T-cell (primary cell): ENCODE measurements at places on chromosomes 7 and 10.

- no peaks in the 10 kb centered on the region for H3K36me3 ChIP-seq
- H3K27me3 ChIP-seq: no peaks in the 10 kb centered on the region
- H3K27ac ChIP-seq: no peak overlapping the region
- no peak overlapping the region for H3K4me3 ChIP-seq
- H3K4me1 ChIP-seq: no peaks in the 10 kb centered on the region
These were observed 161.0 kb downstream of the SEM1 start for GRCh38 chr7:96548664-96549063.

DNA sequence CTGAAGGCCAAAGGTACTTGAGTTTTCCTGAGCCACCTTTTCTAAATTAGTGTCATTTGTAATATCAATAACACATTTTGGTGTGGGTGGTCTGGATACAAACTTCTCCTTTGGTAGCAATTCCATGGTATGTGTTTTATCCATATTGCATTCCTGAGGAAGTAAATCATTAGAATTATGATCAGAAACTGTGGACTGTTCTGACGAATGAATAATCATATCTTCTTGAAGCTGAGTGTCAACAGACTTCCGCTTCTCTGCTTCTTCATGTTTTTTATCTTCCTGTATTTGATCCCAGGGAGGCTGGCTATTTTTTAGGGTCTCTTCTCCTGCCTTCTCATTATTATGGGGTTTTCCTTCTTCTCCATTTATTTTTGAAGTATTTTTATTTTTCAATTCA lies 81.4 kb downstream of the NRBF2 start:
- no peaks in the 10 kb centered on the region for H3K4me1 ChIP-seq
- H3K27me3 ChIP-seq: no peaks in the 10 kb centered on the region
- no peak overlapping the region for H3K27ac ChIP-seq
- no peak overlapping the region for H3K4me3 ChIP-seq
- no peaks in the 10 kb centered on the region for H3K36me3 ChIP-seq

GRCh38 chr7:1175597-1175966 lies 15.6 kb upstream of the ZFAND2A start:
- no peaks in the 10 kb centered on the region for H3K4me1 ChIP-seq
- H3K27ac ChIP-seq: no peak overlapping the region
- no peaks in the 10 kb centered on the region for H3K36me3 ChIP-seq
- H3K27me3 ChIP-seq: no peaks in the 10 kb centered on the region

DNA sequence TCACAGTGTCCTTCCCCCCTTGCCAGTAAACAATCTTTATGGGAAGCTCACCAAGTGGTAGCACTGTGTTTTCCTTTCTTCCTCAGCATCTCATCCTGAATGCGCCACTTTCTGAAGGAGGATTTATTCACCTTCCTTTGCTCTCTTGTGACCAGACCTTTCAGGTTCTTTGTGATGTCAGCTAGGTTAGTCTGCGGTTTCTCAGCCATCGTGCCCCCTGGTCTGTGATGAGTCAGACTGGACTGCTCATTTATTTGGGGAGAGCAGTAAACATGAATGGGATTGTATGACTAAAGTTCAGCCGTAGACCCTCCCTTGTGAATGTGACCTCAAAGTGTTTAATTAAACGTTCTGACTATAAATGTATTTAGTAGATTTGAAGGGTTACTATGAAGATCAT lies 235.1 kb upstream of the CELF2 start:
- H3K4me1 ChIP-seq: no peaks in the 10 kb centered on the region
- no peaks in the 10 kb centered on the region for H3K27me3 ChIP-seq
- no peaks in the 10 kb centered on the region for H3K36me3 ChIP-seq
- no peak overlapping the region for H3K27ac ChIP-seq

- no peak for DNase-seq
- H3K4me3 ChIP-seq: no peak overlapping the region
- H3K36me3 ChIP-seq: no peaks in the 10 kb centered on the region
These were observed 5.0 kb upstream of the NFE2L3 start for GRCh38 chr7:26147030-26147429.
